ENCODE measurements at places on chromosomes 11 and 22.
A peak's percentile ranks its signal among the peaks of the same experiment; 100 is the strongest.

DNA sequence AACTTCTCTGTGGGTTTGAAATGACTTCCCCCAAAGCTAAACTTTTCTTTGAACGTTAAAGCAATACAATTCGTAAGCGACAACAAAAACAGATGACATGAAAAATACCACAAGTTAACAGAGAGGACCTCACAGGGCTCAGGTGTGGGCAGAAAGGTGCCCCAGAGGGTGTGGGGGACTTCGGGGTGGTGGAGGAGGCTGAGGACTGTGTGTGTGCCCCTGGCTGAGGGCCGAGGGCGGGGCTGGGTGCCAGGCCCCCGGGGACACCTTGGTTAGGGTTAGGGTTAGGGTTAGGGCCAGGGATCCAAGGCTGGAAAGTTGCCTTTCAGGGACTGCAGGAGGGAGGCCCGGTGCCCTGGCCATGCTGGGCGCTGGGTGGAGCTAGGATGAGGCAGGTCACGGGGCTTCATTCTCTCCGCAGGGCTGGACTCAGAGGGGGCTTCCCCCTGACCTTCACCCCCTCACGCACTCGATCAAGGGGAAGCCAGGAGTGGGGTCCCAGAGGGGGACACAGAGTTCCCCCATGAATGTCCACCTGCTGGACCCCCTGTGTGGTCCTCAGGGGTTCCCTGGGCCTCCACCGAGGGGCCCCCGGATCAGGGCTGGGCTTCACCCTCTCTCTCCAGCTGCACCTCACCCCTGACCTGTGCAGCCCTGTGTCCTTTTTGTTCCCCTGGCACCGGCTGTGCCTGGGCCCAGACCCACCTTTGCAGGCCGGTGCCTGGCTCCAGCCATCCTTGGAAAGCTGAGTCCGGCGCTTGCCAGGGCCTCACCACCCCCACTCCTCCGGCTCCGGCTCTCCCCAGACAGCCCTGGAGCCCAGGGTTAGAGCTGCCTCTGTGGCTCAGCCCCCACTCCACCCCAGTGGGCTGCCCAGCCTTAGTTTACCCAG, 7.0 kb downstream of the TNNI2 start:
- no peak for DNase-seq

- DNase-seq, result peak; percentile 45
Observed at GRCh38 chr11:113075586-113076095, 114.4 kb downstream of the NCAM1 start.

GRCh38 chr22:35064664-35065063, 1.3 kb upstream of the ISX start:
- no peak for DNase-seq

- peak; percentile 79 for DNase-seq
Observed at GRCh38 chr11:116838321-116839084, 1.1 kb upstream of the APOA1 start.

- peak; percentile 91 for DNase-seq
Observed at GRCh38 chr11:69817265-69818230, 1.7 kb downstream of the FGF3 start.

DNA sequence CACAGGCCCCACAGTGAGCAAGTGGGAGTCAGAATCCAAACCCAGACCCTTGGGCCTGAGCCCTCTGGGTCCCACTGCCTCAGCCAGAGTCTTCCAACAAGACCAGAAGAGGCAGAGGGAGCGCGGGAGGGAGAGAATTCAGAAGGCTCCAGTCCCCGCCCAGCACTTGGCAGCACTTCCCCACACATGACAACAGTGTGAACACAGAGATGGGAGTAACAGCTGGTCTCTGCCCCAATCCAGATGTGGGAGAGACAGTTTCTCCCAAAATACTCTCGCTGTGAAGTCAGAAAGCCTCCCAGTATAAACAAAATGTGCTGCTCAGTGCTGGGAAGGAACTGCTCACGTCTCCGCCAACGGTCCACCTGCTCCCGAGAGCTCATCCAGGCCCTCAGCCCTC, 219.9 kb downstream of the MN1 start:
- DNase-seq, result no peak

GRCh38 chr11:84243629-84244263, 957.6 kb upstream of the CCDC90B start:
- no peak for DNase-seq

DNA sequence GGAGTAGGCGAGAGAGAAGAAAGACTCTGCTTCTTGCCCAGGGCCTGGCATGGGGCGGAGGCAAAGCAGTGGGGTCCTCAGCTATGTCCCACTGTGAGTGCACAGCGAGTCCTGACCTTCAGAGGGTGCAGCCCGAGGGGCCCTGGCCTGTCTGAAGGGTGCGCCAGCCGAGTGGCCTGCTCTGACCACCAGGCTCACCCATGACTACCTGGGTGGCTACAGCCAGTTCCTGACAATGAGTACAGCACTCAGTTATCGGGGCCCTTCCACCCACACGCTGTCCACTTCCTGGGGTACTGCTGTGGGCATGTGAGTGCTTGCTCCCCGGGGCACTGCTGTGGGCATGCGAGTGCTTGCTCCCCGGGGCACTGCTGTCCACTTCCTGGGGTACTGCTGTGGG, 74.1 kb upstream of the B3GAT1 start:
- peak; percentile 66 for DNase-seq

GRCh38 chr11:28900427-28900826, 792.2 kb downstream of the METTL15 start:
- DNase-seq, result no peak

DNA sequence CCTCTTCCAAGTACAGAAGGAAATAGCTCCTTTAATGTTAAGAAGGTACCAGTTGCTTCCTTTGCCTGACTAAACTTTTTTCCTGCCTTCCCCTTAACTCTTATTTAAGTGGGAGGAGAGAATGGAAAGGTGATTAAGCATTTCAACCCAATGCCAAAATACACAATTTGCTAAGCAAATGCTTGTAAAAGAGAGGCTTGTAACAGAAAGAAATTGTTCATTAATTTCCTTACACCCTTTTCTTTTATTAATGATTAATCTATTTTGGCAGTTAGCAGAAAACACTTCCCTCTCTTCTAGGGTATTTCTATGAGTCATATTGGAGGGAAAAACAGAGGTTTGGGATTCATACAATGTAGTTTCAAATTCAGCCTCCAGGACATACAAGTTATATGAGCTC, 427.6 kb upstream of the FAT3 start:
- DNase-seq, result no peak

DNA sequence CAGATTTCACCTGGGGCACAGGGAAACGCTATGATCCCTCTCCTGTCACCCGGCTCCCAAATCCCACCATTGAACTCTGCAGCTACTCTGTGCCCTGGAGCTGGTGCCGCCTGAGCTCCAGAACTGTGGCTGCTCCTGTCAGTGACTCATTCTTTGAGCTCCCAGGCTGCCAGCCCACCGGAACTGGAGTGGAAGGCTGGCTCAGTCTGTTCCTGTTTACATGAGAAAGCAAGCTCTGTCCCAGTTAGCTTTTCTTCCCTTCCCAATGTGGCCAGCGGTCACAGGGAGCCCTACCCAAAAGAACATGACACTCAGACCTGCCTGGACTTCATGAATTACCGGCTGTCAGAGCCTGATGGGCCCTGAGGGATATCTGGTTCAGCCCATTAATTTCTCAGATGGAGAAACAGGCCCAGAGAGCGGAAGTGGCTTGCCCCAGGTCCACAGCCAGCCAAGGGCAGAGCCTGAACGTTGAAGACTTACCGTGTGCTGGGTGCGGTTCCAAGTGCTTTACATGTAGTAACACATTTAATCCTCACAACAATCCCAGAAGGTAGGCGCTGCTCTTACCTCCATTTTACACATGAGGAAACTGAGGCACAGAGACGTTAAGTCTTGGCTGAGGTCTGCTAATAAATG, 23.8 kb upstream of the IGSF22 start:
- peak; percentile 96 for DNase-seq

- no peak for DNase-seq
Observed at GRCh38 chr11:74895340-74896116, 53.4 kb downstream of the XRRA1 start.

- no peak for DNase-seq
Observed at GRCh38 chr11:124240621-124241397, at the start of gene OR8G1. OR8G1 (plus strand) TSS chr11:124241095; CDS start chr11:124249676, 8,581 bp downstream.

DNA sequence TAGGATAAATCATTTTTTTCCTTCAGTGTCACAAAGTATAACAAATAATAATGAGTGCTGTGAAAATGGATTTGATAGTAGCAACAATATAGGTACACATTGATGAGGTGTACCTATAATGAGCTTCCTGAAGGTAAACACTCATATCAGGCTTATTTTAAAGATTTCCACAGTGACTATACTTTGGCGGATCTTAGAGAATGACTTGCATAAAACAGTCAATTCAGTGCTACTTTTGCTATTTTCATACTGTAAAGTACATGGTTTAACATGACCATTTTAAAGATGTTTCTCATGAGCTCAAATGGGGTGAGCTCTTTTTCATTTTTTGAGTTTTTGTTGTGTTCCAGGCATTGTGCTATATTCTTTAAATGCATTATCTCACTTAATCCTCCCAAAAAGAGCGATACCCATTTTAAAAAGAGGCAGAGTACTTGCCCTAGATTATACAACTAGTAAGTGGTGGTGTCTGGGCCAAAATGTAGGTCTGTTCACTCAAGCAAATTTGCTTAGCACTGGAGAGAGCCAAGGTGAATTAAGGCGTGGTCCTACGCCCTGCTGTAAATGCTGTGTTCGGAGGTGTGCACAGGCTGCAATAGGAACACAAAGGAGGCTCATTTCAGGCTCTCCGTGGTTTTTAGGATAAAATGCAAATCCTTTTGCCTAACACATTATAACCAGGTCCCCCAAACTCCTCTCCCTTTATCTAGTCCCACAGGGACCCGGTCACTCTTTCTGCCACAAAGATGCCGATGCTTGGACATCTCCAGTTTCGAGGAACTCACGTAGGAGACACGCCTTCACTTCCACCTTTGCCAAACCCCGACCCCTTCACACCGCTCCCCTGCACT, 617 bp upstream of the ALKBH3 start:
- no peak for DNase-seq

DNA sequence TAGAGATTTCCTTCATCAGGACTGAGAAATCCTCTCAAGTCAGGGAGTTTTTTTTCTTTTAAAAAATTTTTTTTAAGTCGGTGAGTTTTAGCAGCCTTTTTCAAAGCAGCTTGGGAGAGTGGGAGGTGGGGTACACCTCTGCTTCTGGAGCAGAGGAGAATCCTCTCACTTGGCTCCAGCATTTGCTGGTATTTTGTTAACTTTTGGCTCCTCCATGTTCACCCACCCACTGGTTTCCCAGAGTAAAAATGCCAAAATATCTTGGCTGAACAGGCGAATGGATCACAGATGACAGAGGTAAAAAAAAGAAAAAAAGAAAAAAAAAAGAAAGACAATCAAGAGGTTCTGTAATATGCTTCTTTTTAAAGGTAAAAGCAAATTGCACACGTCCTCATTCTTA, 68.0 kb downstream of the GAB2 start:
- no peak for DNase-seq

GRCh38 chr22:36838119-36839030, 21.5 kb upstream of the PVALB start:
- no peak for DNase-seq

All from osteoblast (primary cell).